PC-9 (cell line): ENCODE measurements at places on chromosomes 7 and 10. TPM values are rescaled to one million over a fixed set of nuclear protein-coding genes. Genes with fewer than 3 reads are reported as not detected.

GRCh38 chr10:47082055-47082784, 171.0 kb downstream of the PTPN20 start:
- H3K27me3 ChIP-seq: no peaks in the 10 kb centered on the region
- H3K4me1 ChIP-seq: peaks cover 11% of the 10 kb centered on the region

DNA sequence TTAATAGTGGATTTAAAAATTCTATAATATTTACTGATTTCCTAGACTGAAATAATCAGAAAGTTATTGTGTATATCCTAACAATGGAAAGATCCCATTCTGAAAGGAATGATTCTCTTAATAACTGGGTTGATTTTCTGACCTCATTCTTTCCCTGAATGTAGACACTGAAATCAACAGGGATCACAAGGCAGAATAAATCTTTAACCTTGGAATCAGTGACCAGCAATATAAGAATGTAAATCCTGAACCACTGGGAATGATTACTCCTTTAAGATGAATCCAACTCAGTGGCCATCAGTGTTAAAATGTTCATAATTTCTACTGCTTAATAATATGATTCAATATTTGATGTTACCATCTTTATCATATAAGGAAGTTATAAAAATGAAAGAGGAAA, 47.6 kb downstream of the ANKRD26 start:
- H3K4me1 ChIP-seq: no peaks in the 10 kb centered on the region
- no peak overlapping the region for H3K27ac ChIP-seq
- H3K27me3 ChIP-seq: no peaks in the 10 kb centered on the region

- H3K4me1 ChIP-seq: no peaks in the 10 kb centered on the region
- no peaks in the 10 kb centered on the region for H3K27me3 ChIP-seq
- H3K36me3 ChIP-seq: no peaks in the 10 kb centered on the region
- no peak overlapping the region for H3K4me3 ChIP-seq
- no peak for DNase-seq
Observed at GRCh38 chr10:4431114-4431863, 394.7 kb upstream of the AKR1E2 start.

- peak; percentile 8 for DNase-seq
- no peaks in the 10 kb centered on the region for H3K4me1 ChIP-seq
- H3K4me3 ChIP-seq: peak overlapping the region; percentile 20; the same call in 1 of the 2 replicates
- H3K27me3 ChIP-seq: no peaks in the 10 kb centered on the region
- H3K36me3 ChIP-seq: no peaks in the 10 kb centered on the region
Observed at GRCh38 chr10:62924344-62924748, 108.2 kb upstream of the EGR2 start.

DNA sequence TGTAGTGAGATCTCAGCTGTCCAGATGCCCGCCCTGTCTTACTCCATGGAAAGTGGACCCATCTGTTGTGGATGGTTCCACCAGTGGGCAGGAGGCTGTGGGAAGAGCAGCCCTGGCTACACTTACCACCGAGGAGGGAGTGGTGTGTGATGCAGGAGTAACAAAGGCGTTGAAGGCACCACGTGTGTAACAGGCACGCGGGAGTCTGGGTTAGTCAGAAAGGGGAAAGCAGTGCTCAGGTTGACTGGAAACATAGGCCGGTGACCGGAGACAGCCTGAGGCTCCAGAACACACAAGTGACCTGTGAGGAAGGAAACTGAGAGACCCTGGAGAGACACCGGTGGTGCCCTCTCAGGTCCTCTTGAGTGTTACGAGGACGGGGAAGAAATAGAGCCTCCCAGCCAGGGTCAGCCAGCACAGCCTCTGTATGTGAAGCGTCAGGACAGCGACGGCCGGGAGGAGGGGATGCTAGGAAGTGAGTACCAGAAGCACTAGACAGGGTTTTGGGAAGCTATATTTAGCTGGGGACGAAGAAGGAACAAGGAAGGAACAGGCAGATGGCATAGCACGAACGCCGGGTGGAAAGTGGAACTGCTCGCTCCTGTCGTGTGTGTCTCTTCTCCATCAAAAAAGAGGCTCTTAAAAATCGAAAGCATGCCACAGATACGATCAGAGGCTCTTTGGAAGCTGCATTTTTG, 51.7 kb downstream of the DAGLB start:
- peaks cover 52% of the 10 kb centered on the region for H3K4me1 ChIP-seq
- no peak for DNase-seq
- no peaks in the 10 kb centered on the region for H3K27me3 ChIP-seq
- peaks cover 38% of the 10 kb centered on the region for H3K36me3 ChIP-seq
- no peak overlapping the region for H3K4me3 ChIP-seq

CAMK2B gene
- total RNA-seq: 0.13 and 0.15 TPM in 2 replicates

ALOX5 gene
- total RNA-seq: 66.5 and 86.8 TPM in 2 replicates
